ENCODE measurements at places on chromosomes 7 and 10.

DNA sequence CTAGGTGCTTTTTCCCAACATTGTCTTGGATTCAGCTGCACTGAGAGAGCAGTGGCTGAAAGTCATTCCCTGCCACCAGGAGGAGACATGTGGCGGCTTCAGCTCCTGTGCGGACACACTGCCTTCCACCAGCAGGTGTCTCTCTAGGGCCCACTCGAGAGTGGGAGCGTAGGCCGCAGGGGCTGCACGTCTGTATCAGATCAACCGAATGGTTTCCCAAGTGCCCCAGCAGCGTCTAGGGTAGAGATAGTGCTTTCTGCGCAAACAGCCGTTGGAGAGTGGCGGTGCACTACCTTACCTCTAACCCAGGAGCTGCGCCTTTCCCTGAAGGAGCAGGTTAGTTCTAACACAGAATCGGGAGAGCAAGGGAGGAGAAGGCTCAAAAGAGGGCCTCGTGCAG is 31.7 kb downstream of the PAPOLB start:
- DNase-seq = peak; percentile 86

DNA sequence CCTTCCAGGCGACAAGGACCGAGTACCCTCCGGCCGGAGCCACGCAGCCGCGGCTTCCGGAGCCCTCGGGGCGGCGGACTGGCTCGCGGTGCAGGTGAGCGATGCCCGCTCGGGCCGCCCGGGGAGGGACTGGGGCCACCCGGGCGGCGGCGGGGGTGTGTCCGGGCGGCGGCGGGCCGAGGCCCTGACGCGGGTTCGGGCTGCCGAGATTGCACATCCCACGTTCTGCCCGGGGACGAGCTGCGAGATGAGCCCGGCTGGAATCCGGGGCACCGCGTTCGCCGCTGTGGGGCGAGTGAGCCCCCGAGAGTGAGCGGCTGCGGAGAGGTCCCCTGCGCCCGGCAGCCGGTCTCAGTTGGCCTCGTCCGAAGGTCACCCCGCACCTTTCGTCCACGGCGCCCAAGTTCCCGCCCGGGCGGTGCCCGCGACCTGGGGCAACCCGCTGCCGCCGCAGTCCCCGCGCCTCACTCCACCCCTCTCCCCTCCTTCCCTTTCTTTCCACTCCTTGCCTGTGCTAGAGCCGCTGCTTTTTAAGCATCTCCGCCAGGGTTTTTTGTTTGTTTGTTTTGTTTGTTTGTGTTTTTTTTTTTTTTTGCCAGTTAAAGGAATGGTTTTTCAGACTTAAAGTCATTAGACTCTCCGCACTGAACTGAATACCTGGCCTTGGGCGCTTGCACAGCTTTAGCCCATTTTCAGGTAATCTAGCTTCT is 515 bp downstream of the RALA start:
- no peak for DNase-seq

DNA sequence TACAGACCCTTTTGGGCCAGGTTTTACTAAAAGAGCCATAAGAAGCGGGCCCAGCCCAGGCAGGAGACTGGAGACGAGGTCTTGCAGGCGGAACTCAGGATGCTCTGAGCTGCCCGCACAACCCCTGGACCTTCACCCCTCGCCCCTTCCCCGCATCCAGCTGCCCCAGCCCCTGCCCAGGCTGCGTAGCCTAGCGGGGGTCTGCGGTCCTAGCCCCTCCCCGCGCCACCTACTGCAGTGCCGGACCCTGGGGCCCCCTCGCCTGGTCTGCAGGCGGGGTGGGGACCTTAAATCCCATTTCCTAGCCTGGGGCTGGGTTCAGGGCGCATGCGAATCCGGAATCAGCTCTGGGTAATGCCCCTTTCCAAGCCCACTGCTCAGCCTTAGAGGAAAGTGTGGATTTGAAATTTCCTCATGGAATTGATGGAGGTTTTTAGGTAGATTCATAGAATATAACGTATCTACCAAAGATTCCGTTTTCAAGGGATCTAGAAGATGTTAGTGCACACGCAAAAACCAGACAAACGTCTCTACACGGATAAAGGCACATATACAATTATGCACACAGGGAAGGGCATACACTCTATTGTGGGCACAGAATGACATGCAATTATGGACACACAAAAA is 546 bp upstream of the HOXA3 start:
- DNase-seq = no peak

DNA sequence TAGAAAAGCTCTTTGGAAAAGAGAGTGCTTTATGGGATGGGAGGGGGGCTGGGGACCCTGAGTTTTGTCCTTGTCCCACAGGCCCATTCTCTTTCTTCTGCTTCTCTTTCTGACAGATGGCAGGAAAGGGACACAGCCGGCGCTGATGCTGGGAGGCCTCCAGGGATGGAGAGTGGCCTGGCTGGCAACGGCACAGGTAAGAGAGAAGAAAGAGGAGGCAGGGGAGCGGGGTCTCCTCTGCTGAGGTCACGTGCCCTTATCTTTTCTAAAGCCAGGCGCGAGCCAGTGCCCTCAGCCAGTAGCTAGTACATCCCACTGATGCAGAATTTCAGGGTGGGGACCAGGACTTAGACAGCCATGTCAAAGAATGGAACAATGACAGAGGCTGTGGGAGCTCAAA is 9.2 kb downstream of the ZNF775 start:
- no peak for DNase-seq

GRCh38 chr7:50824882-50825281 is 42.2 kb upstream of the GRB10 start:
- no peak for DNase-seq

DNA sequence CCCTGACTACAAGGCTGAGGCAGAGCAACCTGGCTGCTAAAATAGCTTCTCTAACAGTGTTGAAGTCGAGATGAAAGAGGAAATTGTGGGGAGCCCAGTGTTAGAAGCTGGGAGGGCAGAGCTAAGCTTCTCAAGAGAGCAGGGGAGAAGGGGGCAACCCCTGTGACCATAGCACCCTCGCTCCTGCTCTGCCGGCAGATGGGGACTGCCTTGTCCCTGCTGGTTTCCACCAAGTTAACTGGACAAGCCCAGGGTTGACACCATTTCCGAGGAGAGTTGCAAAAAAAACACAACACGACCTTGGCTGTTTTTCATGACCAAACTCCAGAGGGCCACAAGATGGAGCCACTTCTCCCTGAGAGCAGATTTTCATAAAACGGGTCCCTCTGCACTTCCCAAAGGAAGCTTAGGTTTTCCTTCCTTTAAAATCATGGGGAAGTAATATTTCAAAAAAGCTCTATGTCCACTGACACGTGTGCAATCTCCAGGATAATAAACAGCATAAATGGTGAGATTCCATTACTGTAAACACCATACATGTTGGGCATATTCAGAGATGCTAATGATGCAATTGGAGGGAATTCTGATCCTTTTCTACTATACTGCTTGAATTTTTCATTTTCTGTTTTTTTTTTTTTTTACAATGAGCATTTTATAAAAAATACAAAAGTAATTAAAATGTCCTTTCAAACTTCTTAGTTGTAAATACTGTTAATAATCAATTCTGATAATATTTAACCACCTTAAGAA is 140.4 kb downstream of the PIP4K2A start:
- no peak for DNase-seq

GRCh38 chr7:1645071-1645409 is 25.0 kb upstream of the ELFN1 start:
- DNase-seq = no peak

- DNase-seq = no peak
These were observed 47.9 kb downstream of the MTERF1 start for GRCh38 chr7:91832493-91833045.

- peak; percentile 47 for DNase-seq
These were observed 30.6 kb upstream of the IKZF1 start for GRCh38 chr7:50273870-50274269.

DNA sequence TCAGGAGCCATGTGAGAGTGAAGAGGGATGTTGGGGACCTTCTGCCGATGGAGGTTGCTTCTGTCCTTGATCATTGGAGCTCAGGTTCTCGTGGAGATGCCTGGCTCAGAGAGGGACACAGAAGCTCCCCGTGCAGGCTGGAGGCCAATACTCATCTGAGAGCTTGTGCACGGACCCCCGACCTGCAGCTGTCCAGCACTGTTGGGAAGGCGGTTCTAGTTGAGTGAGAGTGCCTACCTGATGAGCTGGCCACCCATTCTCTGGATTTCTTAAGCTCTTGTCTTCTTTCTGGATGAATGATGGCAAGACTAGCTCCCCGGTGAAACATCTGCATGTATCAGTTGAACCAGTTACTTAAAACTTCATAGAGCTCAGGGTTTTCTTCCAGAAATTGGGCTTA is 247.6 kb upstream of the MKI67 start:
- DNase-seq = no peak

DNA sequence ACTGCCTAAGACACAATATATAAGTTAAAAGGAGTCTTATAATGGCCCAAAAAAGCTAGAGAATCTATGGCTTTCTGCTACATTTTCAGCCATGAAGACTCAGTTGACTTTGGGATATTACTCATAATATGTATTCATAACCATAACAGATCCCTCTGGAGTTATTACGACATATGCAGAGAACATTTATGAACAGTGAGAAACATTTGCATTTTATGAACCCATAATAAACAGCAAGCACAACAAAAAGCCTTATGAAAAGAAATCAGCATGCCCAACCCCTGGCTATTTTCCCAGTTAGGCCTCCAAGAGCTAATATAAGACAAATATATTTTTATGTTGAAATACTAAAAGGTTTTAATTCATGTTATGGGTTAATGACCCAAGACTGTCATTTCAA is 52.4 kb downstream of the ARMH3 start:
- no peak for DNase-seq

DNA sequence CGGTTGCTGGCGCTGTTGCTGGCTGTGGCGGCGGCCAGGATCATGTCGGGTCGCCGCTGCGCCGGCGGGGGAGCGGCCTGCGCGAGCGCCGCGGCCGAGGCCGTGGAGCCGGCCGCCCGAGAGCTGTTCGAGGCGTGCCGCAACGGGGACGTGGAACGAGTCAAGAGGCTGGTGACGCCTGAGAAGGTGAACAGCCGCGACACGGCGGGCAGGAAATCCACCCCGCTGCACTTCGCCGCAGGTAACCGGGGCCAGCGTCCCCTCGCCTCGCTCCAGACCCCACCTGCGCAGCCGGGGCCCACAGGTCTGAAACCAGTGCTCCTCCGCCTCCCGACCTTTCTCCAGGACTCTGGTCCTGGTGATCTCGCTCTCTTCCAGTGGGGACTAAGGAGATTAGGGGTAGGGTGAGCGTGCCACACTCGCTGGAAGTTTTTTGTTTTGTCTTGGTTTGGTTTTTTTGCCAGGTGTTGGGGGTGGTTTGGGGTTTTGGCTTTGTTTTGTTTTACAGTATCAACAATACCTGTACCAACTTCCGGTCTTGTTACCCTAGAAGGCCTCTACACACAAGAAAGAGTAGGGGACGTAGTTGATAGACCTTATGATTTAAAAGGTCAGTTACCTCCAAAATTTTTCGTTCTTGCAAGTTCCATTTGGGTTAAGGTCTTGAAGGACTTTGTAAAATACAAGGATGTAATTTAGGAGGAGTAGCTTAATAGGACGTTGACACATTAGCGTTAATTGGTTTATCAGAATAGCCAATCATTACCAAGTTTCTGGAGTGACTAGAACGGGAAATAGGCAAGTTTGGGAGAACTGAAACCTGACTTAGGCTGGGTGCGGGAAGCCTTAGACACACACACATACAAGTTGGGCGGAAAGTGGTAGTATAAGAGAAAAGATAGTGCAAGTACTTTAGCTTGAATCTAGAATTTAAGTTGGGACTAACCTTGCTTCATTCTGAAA is 704 bp downstream of the TNKS2 start:
- peak; percentile 87 for DNase-seq

DNA sequence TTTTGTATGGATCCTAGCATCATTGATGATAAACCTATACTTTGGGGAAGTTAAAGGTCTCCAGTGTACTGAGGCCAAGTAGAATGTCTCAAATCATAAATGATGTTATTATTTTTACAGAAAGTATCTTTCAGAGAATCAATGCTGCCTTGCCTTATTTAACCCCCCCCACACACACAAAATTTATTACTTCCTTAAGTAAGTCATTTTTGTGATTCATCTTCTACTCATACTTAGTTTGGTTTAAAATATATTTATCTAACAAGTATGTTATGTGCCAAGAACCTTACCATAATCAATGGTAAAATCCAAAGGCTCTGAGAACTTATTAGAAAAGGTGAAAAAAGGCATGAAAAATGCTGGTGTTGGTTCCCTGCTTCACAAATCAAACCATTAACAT is 18.8 kb upstream of the CLDN12 start:
- DNase-seq = no peak

DNA sequence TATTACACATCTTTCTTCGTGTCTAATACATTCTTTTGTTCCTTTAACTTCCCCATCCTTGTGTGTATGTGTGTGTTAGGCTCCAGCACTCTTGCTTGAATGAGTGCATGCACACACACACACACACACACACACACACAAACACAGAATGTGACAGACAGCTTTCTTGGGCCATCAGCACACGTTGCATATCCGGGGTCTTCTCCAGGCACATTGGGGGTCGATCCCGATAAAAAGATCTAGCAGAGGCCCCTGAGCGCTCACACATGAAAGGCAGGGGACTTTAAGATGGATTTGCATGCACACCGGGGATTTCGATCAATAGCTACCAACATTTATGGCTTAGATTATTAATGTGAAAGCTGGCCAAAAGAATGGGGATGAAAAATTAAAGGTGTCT is 4.5 kb downstream of the SKIDA1 start:
- DNase-seq = peak; percentile 41

GRCh38 chr7:39069031-39069430 is 91.3 kb downstream of the POU6F2 start:
- DNase-seq = no peak

DNA sequence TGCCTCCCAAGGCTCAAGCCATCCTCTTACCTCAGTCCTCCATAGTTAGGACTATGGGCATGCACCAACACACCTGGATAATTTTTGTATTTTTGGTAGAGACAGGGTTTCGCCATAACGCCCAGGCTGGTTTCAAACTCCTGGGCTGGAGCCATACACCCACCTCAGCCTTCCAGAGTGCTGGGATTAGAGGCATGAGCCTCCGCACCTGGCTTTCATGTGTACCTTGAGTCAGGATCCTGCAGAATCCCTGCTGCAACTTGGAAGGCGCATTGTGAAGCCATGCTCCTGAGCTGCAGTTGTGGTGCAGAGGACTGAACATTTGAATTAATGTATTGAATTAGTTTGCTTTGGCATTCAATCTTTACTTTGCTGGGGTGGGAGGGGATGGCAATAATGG is 29.4 kb upstream of the NMT2 start:
- no peak for DNase-seq

All from activated CD4-positive, alpha-beta T cell treated with anti-CD3 and anti-CD28 coated beads, Interleukin-2, amount 10 ng/mL, durations not matched to agents 24 days and 14 days (primary cell).